ENCODE measurements at places on chromosomes 11 and 22.
A peak's percentile ranks its signal among the peaks of the same experiment; 100 is the strongest.

DNA sequence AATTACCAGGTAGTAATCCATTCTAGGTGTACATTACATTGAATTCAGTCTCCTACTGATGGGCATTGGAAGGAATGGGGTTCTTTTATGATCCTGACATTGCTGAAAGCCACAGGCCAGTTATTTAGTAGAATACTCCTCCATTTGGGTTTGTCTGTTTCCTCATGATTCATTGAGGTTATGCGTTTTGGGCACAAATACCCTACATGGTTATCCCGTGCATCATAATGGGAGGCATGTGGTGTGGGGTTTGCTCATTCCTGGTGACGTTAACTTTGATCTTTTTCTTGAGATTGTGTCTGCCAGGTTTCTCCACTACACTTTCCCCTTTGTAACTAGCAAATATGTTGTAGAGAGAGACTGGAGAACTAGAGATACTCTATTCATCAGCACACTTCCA is 5.5 kb downstream of the FOLR3 start:
- DNase-seq: peak; percentile 19

- no peak for DNase-seq
Observed at GRCh38 chr11:1345737-1346513, 36.5 kb upstream of the TOLLIP start.

GRCh38 chr11:91773090-91773489 is 451.5 kb upstream of the FAT3 start:
- DNase-seq: no peak

- no peak for DNase-seq
Observed at GRCh38 chr11:68312780-68313573, 586 bp downstream of the LRP5 start.

DNA sequence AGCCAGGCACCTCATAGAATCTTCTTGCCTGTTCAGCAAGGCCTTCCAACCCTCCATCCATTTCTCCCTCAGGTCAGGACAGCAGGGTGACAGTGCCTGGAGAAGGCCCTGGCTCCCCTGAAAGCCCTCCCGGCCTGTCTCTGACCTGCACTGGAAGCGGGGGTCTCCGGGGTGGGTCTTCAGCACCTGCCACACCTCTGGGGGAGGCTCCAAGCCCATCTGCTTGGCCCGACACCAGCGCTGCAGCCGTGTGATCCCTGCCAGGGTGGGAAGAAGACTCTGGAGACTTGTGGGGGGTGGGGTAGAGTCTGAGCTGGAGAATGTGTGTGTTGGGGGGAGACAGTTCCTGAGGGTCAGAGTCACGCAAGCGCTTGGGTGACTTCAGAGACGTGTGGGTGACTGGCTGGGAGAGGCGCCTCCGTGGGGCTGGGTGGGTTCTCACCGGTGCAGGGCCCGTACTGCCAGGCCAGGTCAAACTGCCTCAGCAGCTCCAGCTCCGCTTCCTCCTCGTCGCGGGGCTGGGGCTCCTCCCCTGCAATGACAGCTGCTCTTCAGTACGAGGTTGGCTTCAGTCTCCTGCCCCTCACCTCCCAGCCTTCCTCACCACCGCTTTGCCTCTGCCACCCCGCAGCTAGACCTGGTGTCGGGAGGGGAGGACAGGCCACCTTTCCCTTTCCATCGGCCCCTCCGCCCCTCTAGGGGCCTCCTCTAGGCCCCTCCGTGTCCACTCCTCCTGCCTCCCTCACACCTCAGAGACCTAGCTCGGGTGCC is 615 bp downstream of the POLD4 start:
- DNase-seq: no peak

Measured in stimulated activated CD8-positive, alpha-beta memory T cell treated with anti-CD3 and anti-CD28 coated beads, Interleukin-15, amount 100 ng/mL, for 48 hours (primary cell).